ENCODE measurements at places on chromosomes 2 and 18.

GRCh38 chr18:53792762-53793161 is 431.7 kb downstream of the MBD2 start:
- no peak for DNase-seq

DNA sequence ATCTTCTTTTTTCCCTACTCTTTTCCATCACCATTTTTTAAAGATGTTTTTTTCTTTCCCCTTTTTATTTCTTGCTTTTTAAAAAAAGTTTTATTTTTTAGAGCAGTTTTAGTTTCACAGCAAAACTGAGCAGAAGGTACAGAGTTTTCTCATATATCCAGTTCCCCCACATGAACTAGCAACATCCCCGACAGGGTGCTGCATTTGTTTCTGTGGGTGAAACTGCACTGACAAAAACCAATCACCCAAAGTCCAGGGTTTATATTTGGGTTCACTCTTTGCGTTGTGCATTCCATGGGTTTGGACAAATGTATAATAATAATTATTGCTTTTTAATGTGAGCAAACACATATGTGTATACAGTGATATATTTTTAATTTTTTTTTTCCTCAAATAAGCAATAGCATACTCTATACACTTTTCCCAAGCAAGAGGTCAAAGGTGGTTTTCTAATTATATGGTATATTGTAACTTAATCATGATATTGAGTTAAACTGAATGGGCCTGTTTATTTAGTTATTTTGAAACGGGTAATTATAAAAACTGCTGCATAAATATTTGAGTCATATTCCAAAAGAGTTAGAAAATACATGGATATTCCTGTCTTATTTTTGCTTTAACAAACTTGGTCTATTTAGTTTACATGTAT is 50.3 kb downstream of the NCK2 start:
- DNase-seq = no peak

DNA sequence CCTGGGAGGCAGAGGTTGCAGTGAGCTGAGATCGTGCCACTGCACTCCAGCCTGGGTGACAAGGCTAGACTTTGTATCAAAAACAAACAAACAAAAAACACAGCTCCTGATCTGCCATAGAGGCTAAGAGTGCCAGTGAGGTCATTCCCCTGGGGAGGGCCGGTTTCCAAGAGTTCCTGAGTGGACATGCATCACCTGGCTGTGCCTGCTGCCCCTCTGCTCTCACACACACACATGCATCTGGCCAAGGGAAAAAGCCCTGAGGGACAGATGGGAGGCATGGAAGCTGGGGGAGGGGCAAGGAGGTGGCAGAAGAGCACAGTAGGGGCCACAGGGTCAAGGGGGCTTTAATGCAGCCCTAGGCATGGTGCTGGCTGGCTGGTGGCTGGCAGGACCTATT is 60.4 kb downstream of the ZBTB7C start:
- DNase-seq = no peak

DNA sequence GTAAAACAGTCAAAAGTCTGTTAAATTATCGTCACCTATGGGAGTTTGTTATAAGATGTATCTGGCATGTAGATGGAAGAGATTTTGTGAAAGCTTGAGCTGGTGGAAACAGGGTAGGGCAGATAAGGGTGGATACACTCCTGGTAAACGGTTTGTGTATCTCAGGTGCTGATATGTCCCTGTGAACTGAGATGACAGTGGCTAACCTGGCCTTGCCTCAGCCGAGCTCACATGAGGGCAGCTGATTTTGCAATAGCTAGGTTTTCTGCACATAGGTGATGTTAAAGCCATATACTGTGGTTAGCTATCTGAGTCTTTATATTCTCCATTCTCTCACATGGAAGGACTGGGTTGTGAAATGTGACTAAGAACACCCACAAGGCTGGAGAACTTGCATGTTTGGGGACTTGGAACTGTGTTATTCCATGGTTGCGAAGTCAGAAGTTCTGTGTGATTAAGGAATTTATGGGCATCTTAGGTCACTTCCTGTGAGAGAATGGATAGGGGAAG is 205.1 kb downstream of the TPGS2 start:
- peak; percentile 29 for DNase-seq

GRCh38 chr2:8485736-8486135 is 196.1 kb upstream of the ID2 start:
- no peak for DNase-seq

DNA sequence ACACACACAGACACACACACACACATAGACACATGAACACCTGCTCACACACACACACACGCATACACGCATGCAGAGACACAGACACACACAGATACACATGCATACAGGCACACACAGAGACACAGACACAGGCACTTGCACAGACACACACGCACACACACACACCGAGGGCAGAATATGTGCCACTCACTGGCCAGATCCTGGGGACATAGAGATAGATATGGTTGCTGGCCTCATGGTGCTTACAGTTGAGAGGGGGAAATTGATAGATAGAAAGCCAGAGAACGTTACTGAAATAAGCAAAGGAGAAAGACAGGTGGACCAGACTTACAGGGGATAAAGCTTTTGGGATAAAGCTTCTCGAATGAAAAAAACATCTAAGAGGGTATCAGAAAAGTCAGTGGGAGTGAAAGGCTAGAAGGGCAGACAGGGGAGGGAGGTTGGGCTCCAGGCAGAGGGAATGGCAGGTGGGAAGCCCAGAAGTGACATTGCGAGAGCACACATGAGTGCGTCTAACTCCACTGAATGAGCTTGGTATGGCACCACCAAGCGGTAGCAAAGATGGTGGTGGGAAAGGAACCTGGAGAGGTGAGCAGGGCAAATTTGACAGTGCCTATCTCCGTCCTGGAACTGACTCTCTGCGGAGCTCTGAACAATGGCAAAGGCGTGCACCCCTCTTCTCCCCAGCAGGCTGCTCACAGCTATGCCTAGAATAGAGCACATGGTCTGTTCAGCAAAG is 390.1 kb upstream of the TRIB2 start:
- DNase-seq = no peak

DNA sequence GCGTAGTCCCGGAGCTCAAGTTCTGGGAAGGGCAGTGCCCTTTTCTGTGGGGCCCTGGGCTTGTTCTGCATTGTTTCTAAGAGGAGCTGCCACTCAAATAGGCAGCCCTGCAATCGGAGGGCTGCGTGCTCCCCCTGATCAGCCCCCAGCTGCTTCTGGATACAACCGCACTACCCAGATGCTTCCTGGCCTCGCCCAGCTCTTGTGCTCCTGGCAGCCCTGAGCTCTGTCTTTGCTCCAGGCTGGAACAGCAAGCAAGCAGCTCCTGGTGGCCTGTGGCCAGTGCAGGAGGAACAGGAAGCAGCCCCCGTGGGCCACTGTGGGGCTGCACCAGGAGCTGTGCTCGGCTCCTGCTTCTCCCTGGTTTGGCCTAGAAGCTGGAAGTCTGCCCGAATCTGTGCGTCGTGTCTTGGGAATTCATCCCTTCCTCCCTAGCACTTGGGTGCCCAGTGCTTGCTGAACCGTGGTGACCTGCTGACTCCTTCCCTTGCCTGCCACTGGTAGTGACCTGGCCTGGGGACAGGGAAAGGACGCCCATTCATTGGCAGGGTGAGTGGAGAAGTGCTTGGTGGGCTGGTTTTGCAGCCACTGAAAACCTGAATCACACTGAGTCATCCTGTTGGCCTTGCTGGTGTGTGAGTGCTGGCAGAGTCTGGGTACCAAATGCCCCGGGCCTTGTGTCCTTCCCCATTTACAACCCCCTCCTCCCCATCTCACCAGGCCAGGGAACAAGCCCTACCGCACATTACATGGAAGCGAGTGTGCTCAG is 27.3 kb upstream of the NTSR2 start:
- peak; percentile 74 for DNase-seq

DNA sequence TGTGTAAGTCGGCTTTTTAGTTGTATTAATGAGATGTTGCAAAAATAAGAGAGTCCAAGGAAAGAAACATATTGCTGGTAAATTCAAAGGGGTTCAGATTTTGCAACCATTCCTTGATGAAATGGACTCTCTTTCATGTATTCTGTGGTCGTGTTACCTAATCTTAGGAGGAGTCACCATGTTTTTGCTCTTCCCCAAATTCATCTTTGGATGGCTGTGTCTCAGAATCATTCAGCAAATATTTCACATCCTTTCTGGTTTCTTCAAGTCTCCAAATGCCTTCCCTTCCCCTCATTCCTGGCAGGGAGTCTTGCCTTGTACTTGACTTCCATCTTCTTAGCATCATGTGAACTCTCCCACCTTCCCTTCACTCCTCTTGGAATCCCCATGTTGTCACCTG is 66.1 kb downstream of the PTPRM start:
- peak; percentile 43 for DNase-seq

- peak; percentile 8 for DNase-seq
These were observed 133.8 kb upstream of the NRXN1 start for GRCh38 chr2:51165534-51166260.

DNA sequence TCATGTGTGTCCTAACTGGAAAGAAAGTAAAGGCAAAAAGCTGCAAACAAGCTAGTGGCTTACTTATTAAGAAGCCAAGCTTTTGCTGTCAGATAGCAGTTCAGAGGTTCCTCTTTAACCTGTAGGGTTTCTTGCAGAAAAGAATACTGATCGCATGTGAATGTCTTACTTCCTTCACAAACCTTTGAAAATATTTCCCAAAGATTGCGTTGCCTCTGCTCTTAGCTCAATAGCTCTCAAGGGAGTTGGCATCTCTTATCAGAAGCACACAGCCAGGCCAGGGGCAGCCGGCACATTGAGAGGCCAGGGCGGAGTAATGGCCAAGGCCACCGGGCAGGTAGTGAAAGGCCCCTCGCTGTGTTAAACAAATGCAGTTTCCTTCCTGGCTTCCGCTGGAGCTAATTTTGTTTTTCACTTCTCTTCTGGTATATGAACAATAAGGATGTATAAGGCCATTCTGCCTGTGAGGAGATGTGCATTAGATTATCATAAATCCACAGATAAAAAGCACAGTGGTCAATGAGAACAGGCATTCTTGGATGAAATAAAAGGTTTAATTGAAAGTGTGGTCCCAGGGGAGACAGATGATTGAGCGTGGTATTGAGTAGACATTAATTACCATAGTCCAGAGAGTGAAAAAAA is 542.4 kb upstream of the NRP2 start:
- no peak for DNase-seq

GRCh38 chr2:120568089-120568974 is 167.3 kb upstream of the GLI2 start:
- no peak for DNase-seq

DNA sequence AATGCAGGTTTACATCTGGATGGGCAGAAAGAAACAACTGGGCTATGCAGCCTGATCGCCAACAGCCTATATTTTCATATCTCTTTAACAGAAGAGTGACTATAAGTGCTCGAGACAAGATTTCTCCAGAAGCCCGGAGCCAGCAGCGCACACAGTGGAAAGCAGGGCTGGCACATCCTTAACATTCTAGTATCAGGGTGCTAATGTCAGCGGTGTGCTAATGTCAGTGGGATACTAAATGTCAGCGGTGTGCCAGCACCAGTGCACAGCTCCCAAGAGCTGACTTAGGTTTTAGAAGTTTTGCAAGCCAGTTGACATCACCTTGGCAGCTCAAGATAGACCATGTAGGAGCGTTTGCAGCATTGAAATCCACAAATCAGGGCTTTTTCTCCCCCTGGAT is 8.3 kb downstream of the BMP10 start:
- no peak for DNase-seq

DNA sequence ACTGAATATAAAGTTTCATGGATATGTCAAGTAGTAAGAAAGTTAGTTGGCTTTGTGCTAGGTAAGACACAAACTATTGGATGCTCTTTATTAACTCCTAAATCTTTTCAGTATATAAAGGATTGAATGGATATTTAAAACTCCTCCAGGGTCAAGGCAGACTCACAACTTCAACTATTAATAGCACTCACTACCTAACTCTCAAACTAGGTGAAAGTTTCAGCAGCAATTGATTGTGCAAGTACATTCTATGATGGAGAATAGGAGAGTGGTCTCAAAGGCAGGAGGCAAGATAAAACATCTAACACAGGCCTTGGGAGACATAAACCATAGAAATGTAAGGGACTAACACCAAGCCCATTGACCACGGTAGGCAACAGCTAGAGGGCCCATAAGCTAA is 328.9 kb upstream of the CHAC2 start:
- DNase-seq = no peak

DNA sequence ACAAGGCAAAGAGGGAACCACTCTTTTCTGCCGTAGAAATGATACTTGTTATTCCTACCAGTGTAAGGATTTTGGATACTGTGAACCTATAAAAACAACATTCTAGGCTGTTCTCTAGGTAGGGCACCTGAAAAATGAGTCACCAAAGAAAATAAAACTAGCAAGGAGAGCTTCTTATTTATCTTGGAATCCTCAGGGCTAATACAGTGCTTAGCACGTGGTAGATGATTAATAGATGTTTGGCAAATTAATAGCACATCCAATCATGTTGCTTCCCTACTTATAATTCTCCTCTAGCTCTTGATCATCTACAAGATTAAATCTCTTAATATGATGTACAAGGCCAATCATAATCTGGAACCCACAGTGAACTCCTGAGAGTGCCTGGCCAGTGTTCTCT is 73.1 kb downstream of the AAK1 start:
- DNase-seq = no peak

GRCh38 chr2:98759338-98759737 is 28.4 kb upstream of the MGAT4A start:
- no peak for DNase-seq

DNA sequence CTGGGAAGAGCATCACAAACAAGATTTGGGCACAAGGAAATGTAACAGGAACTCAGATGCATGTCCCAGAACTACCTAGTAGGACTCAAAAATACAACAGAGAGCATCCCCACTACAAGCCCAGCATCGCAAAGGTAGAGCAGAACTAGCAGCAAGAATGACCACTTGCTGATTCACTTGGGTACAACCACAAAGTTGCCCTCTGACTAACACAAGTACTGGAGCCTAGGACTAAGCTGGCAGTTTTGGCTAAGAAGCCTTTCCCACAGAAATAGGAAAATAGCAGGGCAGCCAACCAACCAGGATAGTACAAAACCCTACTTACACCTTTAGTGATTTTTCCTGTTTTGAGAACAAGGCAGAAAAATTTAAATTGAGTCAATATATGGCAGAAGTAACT is 193.8 kb downstream of the PAX3 start:
- no peak for DNase-seq

GRCh38 chr18:64119916-64120315 is 29.0 kb downstream of the LINC00305 start:
- peak; percentile 4 for DNase-seq

DNA sequence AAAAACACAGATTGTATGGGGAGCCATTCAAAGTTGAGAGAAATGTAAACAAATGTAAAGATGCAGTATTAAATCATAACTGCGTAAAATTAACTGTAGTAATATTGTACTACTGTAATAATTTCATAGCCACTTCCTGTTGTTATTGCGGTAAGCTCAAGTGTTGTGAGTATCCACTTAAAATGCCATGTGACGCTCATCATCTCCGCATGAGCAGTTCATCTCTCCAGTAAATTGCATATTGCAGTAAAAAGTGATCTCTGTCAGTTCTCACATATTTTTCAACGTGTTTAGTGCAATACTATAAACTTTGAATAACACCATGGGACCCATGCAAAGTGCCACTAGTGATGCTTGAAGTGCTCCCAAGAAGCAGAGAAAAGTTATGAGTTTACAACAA is 41.8 kb upstream of the SP3 start:
- DNase-seq = peak; percentile 16

- peak; percentile 90 for DNase-seq
These were observed 1.2 kb downstream of the GYPC start for GRCh38 chr2:126657148-126657635.

Data from fibroblast of upper back skin (primary cell).